KG1 (cell line): ENCODE measurements at places on chromosomes 3 and 15.
A peak's percentile ranks its signal among the peaks of the same experiment; 100 is the strongest.

DNA sequence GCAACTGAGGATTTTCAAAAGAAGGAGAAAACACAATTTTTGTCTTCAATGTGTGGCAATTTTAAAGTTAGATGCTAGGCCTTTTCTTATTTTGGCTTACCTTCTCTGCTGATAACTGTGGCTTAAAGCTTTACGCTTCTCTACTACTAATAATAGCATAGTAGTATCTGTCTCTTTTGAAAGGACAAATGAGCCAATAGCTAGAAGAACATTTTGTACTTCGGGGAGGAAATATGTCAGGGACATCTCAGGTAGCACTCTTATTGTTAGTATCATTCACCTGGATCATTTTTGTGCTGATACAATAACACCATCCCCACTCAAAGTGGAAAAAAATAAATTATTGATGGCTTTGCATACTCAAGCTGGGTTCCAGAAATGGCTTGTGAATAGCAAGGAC is 586.1 kb upstream of the TBL1XR1 start:
- no peak for DNase-seq

- DNase-seq = no peak
Measured at GRCh38 chr3:119194237-119195150, 21.1 kb downstream of the UPK1B start.

DNA sequence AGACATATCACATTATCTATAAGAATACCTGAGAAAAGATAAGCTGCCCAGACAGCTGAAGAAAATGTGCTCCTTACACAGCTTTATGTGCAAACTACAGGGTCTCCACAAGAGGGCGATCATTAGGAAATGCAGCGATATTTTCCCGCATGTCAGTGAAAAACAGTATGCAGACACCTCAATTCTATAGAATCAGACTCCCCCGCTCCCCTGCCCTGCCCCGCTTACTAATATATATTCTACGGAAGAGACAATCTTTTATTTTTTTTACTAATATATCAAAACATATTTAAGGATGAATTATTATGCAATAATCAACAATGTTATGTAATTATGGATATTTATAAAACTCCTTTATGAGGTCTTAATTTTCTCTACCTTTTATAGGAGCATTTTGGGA is 681.3 kb downstream of the ROBO1 start:
- DNase-seq = no peak

GRCh38 chr15:27679731-27680471 is 419.2 kb downstream of the OCA2 start:
- DNase-seq = no peak

GRCh38 chr15:91357486-91357885 is 257.4 kb downstream of the SV2B start:
- DNase-seq = no peak

DNA sequence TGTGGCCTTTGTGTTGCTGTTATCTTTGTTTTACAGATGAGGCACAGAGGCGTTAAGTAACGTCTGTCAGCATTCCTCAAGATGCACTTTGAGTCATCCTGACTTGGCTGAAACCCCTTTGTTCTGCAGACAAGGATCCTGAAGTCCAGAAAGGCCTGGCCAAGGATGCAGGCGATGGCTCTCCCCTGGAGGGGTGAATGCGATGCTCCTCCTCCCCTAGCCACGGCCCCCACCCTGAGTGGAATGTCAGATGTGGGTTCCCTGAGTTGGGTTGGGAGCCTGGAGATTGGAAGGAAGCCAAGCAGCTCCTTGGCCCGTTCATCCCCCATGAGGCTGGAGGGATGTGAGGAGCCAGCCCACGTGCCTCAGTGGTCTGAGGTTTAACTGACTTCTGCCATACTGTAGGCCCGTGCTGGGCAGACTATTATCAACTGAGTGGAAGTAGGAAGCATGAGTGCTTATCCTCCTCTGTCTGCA is 43.3 kb downstream of the POMGNT2 start:
- DNase-seq = no peak

GRCh38 chr3:50327129-50327528 is 894 bp downstream of the TUSC2 start:
- no peak for DNase-seq

DNA sequence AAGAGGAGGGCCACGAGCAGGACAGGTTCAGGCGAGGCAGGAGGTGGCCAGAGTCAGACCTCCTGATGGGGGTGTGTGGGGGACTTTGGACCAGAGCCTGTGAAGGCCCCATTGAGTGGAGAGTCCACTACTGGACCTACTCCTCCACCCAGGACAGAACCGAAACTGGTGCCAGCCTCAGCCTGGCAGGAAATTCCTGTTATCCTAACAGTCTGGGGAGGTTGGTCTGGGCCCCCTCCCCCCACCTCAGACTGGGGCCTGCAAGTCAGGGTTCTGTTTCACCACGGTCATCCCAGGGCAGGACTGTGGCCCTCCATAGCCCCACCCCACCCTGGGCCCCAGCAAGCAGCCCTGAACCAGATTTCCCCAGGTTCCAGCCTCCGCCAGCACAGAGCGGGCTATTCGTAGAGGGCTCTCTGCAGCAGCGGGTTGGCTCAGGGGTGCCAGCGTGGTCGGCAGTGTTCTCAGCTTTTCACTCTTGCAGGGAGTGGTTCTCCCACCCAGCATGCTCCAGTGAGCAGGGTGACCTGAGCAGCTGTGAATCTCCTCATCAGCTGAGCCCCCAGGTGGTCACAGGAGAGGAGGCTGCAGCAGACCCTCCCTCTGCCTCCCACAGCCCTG is 217.3 kb downstream of the TBC1D2B start:
- no peak for DNase-seq

GRCh38 chr15:71443538-71443937 is 328.3 kb downstream of the THSD4 start:
- peak; percentile 31 for DNase-seq

GRCh38 chr15:38308797-38309196 is 56.2 kb downstream of the SPRED1 start:
- no peak for DNase-seq

- peak; percentile 19 for DNase-seq
Measured at GRCh38 chr15:90101130-90101968, 919 bp downstream of the IDH2 start.

GRCh38 chr15:101694261-101694660 is 30.0 kb downstream of the TARS3 start:
- no peak for DNase-seq

- DNase-seq = no peak
Measured at GRCh38 chr3:127479449-127479848, 111.1 kb downstream of the TPRA1 start.

DNA sequence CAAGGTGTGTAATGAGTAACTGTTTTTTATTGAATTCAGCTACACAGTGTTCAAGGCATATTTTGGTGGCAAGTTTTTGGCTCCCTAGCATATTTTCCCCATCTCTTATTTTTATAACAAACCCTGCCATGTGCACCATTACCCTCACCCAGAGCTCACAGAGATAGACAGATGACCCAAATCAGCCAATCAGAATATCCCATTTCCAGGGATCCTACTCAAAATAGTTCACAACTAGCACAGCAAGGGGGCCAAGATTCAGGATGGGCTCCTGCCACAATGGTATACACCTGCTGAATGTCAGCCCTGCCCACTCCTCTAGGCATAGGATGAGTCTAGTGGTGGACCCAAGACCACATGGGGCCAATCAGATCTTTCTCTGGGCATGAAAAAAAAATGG is 78.8 kb upstream of the SETMAR start:
- no peak for DNase-seq

DNA sequence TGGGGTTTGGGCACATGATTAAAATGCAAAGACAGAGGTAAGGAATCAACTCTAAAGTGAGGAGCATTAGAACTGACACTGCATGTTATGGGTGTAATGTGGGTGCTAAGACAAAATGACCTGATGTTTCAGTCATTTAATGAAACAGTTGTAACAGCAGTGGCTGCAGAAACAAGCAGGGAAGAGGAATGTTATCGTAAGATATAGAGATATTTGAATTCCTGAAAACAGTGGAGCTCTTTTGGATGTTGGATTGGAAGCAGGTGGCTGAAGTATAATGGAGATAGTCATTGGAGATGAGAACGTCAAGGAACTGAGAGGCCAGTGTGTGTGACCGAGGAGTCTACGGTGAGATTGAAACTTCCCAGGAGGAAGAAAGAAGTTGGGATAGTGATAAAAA is 1065.2 kb downstream of the ZPLD1 start:
- DNase-seq = no peak

DNA sequence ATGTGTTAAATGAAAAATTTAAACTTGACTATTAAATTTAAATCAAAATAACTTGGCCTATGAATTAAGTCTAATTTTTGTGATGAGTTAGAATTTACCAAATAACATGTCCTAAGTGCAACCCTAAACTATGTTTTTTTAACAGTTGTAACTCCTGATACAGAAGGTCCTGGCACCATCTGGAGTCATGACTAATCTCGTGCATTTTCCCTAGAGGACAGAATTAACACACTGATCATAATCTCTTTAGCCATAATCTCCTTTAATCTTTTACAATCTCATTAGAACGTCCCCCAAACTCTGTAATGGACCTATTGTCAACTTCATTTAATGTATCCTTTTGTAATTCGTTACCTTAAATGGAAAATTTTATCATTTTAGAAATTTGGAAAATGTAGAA is 100.6 kb downstream of the SUCNR1 start:
- DNase-seq = no peak

DNA sequence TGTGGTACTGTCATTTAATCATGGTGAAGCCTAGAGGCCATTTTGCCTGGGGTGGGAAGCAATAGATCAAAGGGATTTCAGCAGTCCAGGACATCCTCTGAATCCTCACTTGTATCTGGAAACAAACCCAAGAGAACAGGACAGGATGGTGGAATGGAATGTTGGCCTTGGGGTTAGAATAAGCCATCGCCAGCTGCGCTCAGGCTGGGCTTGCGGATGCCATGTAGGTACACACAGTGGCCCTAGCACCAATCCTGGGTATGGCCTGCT is 76.5 kb upstream of the ALDH1A3 start:
- no peak for DNase-seq

DNA sequence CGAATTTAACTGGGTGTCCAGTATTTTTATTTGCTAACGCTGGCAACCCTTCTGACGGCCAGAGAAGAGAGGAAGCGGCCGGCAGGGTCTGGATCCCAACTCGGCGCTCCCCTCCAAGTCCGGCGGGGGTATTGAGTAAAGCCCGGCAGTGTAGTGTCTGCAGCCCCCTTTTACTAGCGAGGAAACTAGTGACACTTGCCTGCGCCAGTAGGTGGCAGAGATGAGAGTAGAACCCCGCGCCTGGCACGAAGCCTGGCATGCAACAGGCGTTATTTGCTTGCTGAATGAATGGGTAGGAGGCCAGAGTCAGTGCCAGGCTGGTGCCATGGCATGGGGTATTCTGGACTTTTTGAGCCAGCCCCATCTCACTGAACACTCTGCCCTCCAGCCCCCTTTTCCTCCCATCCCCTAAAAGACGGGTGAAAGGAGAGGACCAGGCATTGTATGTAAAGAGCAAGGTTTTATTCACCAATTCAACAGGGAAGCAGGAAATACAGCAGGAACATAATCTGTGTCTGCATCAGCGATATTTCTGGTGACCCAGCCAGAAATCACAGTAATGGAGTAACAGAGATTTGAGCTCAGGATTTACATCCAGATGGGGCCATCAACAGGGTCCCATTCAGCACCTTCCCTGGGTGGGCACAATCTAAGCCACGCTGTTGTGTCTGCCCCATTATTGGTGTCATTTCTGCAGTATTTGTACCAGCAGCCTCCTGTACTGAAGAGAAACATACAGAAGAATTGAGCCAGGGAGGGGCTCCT is 788 bp upstream of the WDR73 start:
- DNase-seq = peak; percentile 65

DNA sequence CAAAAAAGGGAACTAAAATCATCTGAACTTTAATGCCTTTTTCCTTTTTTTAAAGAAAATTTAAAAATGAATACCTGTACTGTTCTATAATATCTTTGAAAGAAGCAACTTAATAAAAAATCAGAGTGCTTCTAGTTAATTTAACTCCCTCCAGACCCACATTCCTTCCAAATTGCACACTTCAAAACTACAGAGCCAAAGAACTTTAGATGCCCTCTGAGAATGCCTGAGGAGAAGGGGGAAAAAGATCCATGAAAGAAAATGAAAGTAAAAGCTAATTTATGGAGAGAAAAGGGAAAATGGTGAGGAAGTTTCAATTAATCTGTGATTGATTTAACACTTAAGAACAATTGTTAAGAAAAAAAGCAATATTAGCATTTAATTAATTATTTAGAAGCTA is 1141.6 kb downstream of the IGSF11 start:
- no peak for DNase-seq

DNA sequence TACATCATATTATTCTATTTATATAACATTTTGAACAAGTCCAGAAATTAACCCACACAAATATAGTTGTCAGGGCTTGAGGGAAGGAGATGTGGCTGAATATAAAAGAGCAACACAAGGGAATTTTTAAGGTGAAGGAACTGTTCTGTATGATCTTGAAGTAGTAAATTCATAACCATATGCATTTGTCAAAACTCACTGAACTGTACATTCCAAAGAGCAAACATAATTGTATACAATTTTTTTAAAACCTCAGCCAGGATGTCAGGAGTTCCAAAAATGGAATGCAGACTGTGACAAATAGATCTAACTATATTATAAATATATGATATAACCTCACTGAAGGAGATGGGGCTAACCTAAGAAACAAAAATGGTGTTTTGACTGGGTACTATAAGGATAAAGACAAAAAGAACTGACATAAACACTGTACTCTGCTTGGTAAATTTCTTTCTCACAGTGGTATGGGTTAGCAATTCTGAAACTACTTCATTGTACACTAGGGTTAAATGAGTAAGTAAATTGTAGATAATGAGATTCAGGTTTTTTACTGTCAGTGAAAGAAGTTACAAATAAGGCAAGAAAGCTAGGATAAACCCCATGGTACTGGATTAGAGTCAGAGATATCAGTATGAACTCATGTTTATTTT is 14.4 kb downstream of the GOLGB1 start:
- no peak for DNase-seq

- no peak for DNase-seq
Measured at GRCh38 chr3:102492300-102492699, 57.5 kb downstream of the ZPLD1 start.

DNA sequence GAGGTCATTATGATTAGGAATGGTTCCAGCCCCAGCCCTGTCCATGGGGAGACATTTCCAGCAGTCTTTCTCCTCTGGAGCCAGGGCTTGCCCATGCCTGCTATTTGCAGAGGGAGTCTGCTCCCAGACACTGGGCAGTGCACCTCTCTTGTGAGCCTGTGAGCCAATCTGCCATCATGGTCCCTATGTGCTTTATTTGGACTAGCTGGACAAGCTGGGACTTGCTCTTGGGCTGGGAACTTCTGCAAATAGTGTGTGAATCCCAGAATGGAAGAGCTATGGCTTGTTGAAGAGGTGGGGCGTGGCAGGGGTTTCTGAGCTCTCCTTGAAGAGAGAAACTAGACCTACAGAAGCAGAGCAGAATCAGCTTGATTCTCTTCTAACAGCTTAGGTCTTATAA is 53.7 kb upstream of the KY start:
- DNase-seq = no peak

- no peak for DNase-seq
Measured at GRCh38 chr15:89332446-89332845, 2.2 kb downstream of the POLG start.

DNA sequence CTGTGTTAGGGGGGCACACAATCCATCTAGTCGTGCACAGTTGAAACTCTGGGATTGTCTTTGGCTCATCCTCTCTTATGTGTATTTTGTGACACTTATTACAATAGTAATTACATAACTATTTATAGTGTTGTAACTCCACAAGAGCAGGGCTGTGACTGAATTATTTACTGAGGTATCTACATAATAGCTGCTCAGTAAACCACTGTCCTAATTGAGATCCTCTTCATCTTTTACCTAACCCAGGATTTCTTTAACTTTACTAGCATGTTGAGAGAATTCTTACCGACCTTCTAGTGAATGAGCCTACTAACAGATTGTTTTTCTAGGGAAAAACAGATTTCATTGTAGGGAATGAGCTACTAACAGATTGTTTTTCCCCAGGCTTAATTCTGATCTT is 11.1 kb downstream of the KLHL18 start:
- no peak for DNase-seq
